ENCODE measurements at places on chromosomes 12 and 14.

DNA sequence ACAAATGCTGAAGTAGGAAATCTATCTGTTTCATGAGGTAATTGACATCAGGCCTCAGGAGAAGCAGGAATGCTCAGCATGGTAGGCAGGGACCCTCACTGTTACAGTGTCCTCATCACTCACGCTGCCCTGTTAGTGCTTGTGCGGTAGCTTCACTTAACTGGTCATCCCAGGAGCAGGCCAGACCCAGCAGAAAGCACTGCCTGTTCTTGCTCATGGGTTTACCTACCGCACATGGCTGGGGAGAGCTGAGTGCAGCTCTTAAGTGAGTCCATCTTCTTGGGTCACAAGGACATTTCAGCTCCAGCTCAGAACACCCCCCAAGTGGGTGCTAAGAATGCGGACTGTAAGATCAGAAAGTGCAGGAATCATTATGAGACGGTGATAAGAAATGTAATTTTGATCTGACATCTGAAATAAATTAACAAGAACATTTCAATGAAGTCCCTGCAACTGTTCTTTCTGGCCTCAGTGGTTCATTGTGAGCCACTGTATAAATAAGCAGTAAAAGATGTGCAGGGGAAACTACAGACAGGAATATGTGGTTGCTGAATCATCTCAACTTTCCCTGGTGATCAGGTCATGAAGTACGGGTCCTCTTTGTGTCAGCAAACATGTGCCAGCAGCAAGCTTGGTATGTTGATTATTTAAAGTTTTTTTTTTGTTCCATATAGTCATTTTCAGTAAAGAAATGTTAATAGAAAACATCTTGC is 757.7 kb upstream of the TMEM132C start:
- no peak for DNase-seq

DNA sequence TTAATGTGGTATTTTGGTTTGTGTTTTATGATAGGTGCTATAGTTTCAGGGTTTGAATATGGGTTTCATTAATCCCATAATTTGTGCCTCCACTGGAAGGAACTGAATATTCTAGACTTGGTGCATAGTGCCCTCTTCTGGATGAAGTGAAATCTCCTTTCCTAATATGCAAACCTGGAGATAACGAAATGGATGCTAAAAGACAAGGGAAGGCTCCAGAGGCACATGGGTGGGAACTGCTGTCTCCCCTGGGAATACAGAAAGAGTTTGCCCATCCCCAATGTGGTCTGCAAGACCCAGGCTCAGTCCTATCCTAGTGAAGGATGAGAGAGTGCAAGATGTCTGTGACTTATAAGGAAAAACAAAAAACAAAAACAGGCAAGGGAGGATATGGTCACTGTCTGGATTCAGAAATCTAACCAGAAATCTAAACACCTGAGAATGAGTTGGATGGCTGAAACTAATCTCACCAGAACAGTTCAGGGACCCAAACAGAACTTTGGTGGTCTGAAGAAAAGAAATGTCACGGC is 142.3 kb upstream of the TMPO start:
- no peak for DNase-seq

- DNase-seq, result no peak
Measured at GRCh38 chr14:95527387-95528002, 7.4 kb upstream of the GLRX5 start.

DNA sequence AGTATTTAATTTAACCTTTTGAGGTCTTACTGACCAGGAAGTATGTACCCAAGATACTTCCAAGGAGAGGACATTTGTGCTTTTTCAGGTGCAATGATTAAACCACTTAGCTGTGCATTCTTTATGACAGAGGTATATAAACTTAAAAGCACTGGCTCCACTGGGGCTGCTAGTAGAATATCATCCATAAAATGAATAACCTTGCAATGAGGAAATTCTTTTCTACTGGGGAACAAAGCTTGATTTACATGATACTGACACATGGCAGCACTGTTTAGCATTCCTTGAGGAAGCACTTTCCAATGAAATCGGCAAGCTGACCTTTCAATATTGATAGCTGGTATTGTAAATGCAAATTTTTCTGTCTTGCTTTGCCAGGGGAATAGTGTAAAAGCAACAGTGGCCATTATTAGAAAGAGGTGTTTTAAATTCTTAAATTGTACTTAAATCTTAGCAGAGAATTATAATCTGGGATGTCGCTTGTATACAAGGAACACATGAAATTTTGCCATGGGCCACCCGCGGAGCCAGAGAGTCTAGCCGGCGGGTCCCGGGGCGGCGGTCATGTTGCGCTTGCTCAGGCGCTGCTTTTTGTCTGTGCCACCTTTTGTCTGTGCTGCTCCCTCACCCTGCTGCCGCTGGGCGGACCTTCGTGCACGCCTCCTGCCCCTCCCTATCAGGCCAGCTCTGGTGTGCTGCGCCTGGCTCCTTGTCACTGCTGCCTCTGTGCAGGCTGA is 20.9 kb upstream of the BLTP3B start:
- DNase-seq, result peak; percentile 46

DNA sequence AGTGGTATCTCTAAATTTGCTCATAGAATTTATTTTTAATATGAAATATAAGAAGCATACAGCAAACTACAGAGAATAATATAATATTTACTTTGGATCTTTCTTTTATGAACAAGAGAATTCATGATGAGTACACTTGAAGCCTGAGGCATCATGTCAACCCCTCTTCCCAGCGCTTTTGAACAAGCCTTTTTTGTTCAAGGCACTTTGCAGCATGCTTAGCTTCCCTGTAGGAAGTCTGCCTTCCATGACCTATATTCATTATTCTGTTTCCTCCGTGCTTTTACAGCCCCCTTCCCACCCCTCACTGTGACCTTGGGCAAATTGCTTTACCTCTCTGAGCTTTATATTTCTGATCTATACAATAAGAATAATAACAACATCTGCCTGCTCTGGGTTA is 41.6 kb downstream of the SCN8A start:
- DNase-seq, result no peak

- DNase-seq, result no peak
Measured at GRCh38 chr14:64502456-64502855, 1.2 kb downstream of the ZBTB25 start.

GRCh38 chr14:43503508-43503907 is 1003.6 kb downstream of the FSCB start:
- no peak for DNase-seq

GRCh38 chr14:104706733-104707607 is 17.1 kb upstream of the ADSS1 start:
- no peak for DNase-seq

DNA sequence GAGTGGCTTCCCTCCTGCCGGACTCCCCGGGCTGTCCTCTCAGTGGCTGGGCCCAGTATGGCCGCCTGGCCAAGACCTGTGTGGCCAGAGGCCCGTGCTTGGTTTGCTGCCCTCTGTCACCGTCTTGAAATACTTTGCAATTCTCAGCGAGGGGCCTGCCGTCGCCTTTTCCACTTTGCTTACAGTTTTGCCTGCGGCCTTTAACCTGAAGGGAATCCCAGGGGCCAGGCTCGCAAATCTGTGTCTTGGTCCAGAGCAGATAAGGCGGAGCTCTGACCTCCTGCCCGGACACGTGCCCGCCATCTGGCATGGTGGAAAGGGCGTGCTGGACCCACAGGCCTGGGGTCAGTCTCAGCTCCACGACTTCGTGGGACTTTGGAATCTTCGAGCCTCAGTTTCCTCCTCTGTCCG is 10.9 kb upstream of the AMN start:
- no peak for DNase-seq

- DNase-seq, result no peak
Measured at GRCh38 chr14:94123296-94123695, 6.1 kb downstream of the IFI27L2 start.

DNA sequence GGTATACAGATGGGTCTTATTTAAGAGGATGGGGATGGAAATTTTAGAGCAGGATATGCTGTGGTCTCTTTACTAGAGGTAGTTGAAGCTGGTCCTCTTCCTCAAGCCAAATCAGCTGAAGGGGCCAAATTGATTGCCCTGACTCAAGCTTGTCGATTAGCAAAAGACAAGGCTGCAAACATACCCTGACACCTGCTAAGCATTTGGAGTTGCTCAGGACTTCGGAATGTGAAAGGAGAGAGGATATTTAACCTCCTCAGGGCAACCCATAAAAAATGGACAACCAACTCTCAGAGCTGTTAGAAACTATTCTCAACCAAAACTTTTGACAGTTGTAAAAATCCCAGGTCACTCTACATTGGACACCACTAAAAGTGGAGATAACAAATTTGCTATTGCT is 15.6 kb downstream of the PTGDR start:
- no peak for DNase-seq

GRCh38 chr12:114904254-114905003 is 220.5 kb upstream of the TBX3 start:
- no peak for DNase-seq

GRCh38 chr12:128853600-128854197 is 421 bp downstream of the GLT1D1 start:
- no peak for DNase-seq

DNA sequence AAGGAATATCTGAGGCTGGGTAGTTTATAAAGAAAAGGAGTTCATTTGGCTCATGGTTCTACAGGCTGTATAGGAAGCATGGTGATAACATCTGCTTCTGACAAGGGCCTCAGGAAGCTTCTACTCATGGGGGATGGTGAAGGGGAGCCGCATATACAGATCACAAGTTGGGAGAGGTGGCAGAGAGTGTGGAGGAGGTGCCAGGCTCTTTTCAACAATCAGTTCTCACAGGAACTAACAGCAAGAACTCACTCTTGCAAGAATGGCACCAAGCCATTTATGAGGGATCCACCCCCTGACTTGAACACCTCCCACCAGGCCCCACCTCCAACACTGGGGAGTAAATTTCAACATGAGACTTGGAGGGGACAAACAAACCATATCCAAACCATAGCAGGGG is 3.5 kb upstream of the TSPAN11 start:
- no peak for DNase-seq

- DNase-seq, result no peak
Measured at GRCh38 chr12:32541754-32542374, 137.2 kb upstream of the DNM1L start.

DNA sequence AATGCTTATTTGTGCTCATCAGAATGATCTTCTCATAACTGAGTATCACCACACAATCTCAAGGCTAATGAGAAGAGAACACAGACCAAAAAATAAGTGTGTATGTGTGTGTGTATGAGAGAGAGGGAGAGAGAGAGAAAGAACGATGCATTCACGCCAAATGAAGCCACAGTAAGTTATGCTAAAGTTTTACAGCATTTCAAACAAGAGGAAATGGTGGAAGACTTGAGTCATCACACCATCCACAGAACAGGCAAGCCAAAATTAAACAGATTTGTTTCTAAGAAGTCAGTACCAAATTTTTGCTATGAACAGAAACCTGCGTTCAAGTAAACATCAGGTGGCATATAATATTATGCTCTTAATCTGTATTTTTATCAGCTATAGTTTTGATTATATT is 141.2 kb downstream of the MED13L start:
- no peak for DNase-seq

- no peak for DNase-seq
Measured at GRCh38 chr12:79373896-79374499, 316.8 kb downstream of the PAWR start.

GRCh38 chr12:106332536-106332935 is 25.0 kb upstream of the POLR3B start:
- DNase-seq, result no peak

DNA sequence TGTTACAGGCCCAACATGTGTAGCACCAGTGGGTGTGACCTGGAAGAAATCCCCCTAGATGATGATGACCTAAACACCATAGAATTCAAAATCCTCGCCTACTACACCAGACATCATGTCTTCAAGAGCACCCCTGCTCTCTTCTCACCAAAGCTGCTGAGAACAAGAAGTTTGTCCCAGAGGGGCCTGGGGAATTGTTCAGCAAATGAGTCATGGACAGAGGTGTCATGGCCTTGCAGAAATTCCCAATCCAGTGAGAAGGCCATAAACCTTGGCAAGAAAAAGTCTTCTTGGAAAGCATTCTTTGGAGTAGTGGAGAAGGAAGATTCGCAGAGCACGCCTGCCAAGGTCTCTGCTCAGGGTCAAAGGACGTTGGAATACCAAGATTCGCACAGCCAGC is 8.6 kb downstream of the BCL2L14 start:
- DNase-seq, result no peak

DNA sequence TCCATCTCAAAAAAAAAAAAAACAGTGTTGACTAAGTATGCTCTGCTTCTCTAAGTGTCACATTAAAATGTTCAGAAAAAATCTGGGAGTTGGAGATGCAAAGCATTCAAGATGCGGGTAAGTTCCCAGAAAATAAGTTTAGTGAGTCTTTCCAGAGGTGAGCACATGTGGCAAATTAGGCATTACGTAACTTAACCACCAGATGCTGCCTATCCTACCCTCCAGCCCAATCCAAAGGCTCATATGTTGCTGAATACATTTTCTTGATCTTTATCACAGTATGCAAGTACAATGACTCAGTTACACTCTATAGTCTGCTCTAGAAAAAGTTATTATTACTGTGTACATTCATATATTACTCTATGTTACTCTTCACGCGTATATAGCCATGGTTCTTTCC is 3.6 kb downstream of the SLC2A14 start:
- no peak for DNase-seq

- no peak for DNase-seq
Measured at GRCh38 chr12:84348582-84348981, 564.0 kb downstream of the SLC6A15 start.

DNA sequence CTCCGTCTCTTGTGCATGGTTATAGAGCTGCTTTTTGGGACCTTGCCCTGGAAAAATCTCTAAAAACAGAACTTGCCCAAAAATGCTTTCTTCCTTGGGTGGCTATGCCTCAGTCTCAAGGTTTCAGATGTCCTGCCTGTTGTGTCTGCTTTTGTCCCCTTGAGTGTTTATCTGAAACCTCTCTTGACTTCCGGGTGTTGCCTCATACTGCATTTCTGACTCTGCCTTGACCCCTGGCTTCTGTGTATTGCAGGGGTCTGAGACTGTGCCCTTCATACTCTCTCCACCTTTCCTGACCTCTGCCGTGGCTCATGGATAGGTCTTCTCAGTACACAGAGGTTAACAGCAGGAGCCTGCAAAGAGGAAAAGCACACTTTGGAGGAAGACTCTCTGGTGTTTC is 124.8 kb upstream of the NTF3 start:
- no peak for DNase-seq

DNA sequence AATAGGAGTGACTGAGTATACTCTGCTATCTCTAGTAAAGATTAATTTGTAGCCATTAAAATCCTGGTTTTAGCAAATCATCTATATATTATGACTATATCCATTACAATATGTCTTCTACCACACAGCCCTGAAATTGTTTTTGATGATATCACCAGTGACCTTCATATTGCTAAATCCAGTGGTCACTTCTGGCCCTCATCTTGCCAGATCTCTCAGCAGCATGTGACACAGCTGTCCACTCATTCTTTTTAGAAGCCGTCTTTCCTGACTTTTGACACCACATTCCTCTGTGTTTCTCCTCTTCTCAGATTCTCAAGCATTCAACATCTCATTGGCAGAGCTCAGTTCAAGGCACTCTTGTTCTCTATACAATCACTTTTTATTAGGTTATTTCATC is 54.9 kb downstream of the CPNE8 start:
- no peak for DNase-seq
